NCI-H2081 (cell line): ENCODE measurements at places on chromosomes 12 and 14.

- DNase-seq: peak; percentile 23
Measured at GRCh38 chr12:44874981-44875416, 1.1 kb downstream of the NELL2 start.

DNA sequence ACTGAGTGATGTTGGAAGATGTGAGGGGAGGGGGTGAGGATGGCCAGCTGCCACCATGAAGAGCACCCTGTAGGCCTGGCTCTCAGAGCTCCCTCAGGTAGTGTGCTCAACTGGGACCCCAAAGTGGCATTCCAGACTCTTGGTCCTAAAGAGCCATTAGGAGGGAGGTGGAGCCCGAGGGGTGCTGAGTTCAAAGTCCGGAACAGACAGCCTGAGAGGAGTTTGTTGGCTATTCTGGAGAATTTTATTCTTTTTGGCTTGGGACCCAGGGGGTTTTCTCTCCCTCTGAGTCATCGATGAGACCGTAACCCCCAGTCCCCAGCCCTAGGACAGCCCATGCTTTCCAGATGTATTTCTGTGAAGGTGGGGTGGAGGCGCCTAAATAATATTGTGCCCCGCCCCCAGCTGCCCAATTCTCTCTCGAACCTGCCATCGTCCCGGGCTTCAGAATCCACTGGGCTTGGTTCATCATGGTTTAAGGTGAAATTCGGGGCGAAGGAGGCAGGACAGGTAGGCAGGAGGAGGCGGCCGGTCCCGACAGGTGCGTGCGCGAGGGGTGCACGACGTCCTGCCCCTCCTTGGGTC, 690 bp upstream of the RBP5 start:
- no peak for DNase-seq

DNA sequence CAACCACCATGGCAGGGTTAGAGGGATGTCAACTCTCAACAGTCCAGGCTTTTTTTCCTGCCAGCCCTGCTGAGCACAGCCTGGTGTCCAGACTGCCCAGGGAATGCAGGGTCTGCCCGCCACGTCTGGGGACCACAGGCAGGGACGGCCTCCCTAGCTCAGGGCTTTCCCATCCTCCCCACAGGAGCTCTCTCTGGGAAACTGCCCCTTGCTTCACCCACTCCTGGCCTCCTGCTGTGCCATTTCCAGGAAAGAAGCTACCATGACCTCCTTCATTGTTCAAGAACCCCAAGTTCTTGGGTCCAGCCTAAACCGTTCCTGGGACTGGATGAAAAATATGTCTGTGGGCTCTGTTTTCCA, 4.8 kb downstream of the SCNN1A start:
- DNase-seq: no peak

DNA sequence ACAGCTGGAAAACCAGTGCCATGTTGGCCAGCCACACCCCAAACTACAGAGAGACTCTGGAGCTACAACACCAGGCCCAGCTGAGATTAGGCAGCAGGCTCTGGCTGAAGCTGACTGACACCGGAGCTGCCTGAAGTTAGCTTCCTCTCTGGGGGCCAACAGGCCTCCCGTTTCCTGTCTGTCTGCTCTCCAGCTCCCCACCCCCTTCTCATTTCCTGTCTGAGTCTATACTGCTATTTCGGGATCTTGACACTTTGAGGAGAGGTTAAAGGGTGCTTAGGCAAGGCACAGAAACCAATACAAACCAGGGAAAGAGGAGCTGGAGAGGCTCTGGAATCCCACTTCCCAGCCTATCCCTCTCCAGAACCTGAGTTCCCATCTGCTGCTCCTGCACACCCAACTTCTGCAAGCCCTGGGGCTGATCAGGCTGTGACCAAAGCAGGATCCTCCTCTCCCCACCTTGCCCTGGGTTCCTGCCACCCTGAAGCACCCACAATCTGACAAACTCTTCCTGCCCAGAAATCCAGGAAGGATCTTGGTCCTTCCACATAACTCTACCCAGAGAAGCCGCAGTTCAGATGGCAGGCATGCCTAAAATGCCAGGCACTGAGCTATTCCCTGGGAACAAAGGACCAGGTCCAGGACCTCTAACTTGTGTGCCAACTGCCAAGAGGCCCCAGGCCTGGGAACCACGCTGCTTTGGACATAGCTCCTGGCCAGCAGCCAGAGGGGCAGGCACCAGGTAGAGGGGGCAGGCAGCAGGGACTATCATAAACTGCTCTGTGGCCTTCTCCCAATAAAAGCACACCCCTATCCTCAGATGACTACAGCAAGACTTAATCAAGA, 39.9 kb downstream of the PRPF40B start:
- DNase-seq: peak; percentile 52

DNA sequence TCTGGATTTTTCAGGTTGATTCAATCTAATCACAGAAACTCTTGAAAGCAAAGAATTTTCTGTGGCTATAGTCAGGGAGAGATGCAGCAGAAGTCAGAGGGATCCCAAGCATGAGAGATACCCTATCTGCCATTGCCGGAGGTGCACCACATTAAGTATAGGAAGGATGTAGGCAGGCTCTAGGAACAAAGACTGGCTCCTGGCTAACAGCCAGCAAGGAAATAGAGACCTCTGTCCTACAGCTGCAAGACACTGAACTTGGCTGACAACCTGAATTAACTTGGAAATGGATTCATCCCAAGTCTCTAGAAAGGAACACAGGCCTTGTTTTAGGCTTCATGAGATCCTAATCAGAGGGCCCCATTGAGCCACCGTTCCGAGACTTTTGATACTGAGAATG, 364.9 kb upstream of the FLRT2 start:
- no peak for DNase-seq

- DNase-seq: no peak
Measured at GRCh38 chr12:18264581-18265075, 3.3 kb downstream of the PIK3C2G start.

DNA sequence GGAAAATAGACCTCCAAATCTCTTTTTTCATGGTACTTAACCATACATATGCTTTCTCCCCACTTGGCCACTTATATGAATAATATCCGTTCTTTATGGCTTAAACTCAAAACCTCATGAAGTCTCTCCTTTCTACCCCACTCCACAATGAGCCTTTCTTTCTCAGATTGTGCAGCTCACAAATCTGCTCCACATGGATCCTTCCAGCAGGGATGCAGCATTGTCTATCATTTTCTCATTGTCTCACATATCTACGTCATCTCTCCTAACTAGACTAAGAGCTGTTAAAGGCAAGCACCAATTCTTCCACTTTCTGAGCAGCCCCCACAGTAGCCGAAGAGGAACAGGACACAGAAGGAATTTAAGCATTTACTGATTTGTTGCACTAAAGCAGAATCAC, 106.4 kb downstream of the HECTD4 start:
- DNase-seq: no peak

GRCh38 chr14:63435838-63436237, 107.3 kb downstream of the PPP2R5E start:
- no peak for DNase-seq

GRCh38 chr14:37587131-37587803, 7.8 kb downstream of the FOXA1 start:
- no peak for DNase-seq

DNA sequence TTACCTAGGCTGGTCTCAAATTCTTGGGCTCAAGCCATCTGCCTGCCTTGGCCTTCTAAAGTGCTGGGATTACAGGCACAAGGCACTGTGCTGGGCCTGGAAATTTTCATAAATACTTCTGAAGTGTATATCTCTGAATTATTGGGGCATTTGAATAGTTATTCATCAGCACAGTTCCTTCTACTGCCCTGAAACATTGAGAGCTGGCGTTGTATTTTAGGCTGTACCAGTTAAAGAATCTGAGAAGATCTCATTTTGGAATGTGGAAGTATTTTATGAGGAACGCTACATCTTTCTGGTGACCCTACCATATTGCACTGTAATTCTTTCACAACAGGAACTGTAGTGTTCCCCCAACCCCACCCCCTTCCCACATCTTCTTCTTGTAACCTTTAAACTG, 349.0 kb upstream of the RGS6 start:
- DNase-seq: no peak
